ENCODE measurements at places on chromosomes 12 and 14.

GRCh38 chr12:81295251-81295650 lies 217.4 kb downstream of the ACSS3 start:
- DNase-seq = no peak

DNA sequence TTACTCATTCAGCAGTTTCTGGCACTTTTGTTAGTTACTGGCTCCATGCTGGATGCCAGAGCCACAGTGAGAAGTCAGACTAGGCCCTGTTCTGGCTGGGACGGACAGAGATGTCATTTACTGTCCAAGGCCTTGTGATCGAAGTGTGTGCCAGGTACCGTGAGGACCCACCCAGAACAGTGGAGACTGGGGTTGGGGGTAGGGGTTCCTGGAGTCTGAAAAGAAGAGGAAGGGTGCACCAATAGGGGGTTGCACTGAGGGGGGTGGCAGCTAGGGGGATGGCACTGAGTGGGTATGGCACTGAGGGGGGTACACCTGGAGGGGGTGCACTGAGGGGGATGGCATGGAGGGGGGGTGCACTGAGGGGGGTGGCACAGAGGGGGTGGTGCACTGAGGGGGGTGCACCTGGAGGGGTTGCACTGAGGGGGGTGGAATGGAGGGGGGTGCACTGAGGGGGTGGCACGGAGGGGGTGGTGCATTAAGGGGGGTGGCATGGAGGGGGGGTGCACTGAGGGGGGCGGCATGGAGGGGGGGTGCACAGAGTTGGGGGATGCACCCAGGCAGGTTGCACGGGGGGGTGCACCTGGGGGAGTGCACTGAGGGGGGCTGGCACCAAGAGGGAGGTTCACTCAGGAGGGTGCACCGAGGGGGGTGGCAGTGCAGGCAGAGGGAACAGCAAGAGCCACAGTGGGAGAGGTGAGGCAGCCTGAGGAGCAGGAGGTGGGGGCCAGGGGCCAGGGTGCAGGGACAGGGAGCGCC lies 10.6 kb upstream of the CYP46A1 start:
- DNase-seq = no peak

- peak; percentile 39 for DNase-seq
Measured at GRCh38 chr14:95253039-95253630, 66.6 kb downstream of the CLMN start.

- DNase-seq = peak; percentile 88
Measured at GRCh38 chr12:51976376-51977160, 25.1 kb downstream of the ACVR1B start.

DNA sequence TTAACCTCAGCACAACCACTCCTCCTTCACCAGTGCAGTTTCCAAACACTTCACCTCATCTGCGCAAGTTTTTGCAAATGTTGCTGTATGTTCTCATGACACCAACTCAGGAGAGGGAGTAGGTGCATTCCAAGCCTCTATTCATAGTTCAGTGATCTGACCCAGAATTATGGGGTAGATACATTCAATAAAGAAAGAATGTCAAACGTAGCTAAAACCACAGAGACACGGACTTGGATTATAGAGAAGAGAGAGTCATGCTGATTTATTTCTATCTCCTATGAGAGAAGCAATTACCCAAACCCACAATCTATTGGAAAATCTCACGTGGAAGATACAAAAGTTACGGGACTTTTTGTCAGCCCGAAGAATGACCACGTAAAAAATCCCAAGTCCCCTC lies 1006.0 kb upstream of the TMEM132C start:
- DNase-seq = peak; percentile 20

DNA sequence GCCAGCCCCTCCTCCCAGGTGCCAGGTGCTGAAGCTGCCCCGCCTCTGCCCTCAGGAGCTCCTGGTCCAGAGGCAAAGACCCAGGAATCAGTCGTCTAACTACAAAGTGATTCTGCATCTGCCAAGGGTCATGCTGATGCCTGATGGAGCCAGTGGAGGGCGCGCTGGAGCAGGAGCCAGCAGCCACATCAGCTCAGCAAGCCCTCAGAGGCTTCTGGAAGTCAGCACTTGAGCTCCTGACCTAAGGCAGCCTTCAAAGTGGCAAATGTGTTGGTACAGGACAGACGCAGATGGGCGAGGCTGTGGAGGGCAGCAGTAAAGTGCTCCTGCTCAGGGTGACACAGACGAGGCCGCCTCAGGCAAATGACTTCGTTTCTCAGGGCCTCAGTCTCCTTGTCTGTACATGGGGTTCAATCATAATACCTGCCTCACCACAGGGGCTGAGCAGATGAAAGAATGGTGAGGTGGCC lies 10.9 kb downstream of the C12orf43 start:
- DNase-seq = peak; percentile 70

DNA sequence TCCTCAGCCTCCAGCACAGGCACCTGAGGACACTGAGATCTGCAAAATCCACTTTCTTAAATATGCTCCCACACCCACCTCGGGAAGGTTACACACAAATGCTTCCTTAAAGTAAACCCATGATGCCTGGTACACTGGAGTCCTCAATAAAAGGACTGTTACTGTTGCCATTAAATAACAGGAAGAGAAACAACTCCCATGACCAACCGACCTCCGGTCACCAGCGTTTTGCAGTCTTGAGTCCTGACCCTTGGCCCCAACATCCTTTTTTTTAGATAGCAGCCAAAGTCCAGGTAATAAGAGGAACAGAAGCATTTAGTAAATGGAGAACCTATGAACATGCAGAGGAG lies 42.4 kb downstream of the ITPK1 start:
- no peak for DNase-seq

- no peak for DNase-seq
Measured at GRCh38 chr14:89720741-89721729, 233.5 kb downstream of the EFCAB11 start.

- DNase-seq = no peak
Measured at GRCh38 chr14:103230021-103230420, 104.0 kb upstream of the EIF5 start.

DNA sequence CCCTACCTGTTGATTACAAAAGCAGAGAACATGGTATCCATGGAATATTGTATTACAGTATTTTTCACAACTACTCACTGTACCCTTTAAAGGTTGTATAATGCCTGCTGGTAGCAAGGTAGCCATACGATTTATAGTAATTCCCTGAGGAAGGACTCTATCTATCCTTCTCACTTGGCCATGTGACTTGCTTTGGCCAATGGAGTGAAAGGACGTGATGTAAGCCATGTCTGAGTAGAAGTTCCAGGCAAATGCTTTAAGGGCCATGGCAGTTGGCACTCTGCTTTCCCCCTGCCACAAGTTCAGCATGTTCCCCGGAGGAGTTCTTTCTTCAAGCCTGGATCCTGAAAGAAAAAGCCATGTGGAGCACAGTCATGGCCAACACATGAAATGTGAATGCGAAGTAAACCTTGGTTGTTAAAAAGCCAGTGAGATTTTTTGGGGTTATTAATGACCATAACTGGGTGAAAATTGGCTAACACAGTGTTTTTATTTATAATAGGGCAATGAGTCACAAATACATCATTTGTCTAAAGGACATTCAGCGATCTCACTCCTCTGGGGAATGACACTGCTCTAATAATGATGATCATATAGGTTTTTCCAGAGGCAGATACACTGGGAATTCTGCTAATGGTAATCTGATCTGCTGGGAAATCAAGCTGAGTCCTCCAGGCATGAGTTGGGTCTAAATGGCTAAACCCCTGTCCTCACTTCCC lies 67.4 kb upstream of the SLC38A2 start:
- DNase-seq = peak; percentile 59

GRCh38 chr12:40587421-40587820 lies 104.8 kb upstream of the CNTN1 start:
- no peak for DNase-seq

DNA sequence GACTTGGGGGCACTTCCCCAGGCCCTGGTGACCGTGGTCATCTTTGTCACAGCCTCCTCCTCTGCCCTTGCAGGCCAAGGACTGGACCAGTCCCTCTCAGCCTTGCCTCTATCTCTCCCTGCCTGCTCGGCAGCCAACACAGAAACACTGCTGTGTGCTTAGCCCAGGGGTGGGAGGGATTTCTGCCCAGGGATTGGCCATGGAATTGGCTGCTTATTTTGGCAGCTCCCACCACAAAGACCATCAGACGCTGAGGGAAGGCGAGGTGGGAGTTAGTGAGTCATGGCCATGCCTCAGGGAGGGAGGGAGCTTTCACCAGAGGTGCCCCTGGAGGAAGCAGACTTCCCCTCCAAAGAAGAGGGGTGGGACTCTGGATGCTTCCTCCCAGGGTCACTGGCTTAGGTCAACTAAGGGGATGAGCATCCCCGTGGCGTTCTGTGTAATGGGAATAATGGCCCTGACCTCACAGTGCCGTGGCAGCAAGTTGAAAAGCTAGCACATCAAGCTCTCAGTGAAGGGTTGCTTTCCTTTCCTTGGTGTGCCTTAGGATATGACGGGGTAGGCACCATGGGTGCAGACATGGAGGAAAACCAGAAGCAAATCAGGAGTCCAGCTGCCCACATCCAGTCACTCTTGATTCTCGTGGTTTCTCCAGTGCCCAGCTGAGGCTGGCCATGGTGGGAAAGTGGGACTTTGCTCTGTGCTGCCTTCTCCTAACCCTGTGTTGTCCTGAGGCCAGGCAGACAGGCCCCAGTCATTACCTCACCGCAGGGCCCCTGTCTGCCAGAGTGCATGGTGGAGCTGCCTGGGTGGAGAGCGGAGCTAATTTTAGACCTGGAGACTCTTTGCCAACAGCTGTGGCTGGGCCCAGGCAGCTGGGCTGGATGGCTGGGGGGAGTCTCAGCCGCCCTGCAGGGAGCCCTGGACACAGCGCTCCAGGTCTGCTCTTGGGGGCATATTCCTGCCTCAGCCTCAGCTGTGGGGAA lies 21.4 kb downstream of the B4GALNT3 start:
- DNase-seq = peak; percentile 75

DNA sequence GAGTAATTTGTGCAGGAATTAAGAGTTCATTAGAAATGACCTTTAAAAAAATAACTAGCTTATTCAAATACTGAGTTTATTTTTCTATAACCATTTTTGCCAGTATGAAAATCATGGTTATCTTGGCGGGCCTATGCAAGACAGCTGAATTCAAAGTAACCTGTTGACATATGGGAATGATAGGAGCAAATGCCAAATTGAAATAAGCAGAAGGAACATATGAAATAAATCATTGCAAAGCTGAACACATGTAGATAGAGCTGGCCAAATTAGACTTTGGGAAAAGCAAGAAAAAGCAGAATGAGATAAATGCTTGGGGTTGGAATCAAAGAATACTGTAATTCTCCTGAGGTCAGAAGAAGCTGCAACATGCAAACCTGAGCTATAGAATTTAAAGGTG lies 372.5 kb downstream of the ADAMTS20 start:
- no peak for DNase-seq

DNA sequence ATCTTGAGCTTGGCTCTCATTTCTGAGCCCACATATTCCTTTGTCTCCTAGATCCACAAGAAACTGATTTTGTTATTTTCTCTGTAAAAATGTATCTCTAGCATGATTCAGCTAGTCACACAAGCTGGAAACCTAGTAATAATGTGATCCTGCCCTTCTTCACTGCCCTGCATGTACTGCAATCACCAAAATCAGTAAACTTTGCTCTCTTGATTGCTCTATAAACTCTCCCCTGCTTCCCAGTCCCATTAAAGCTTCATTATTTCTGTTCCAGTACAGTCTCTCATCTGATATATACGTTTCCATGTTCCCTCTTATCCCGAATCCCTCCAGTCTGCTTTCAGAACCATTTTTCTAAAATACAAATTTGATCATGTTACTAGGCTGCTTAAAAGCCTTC lies 166.5 kb downstream of the MSRB3 start:
- DNase-seq = no peak

GRCh38 chr12:96997797-96998484 lies 90.9 kb downstream of the NEDD1 start:
- DNase-seq = no peak

GRCh38 chr12:86634456-86635410 lies 378.5 kb upstream of the MGAT4C start:
- DNase-seq = no peak

- DNase-seq = no peak
Measured at GRCh38 chr14:88154321-88154720, 149.4 kb downstream of the GPR65 start.

- DNase-seq = no peak
Measured at GRCh38 chr14:102629808-102630350, 37.4 kb downstream of the RCOR1 start.

DNA sequence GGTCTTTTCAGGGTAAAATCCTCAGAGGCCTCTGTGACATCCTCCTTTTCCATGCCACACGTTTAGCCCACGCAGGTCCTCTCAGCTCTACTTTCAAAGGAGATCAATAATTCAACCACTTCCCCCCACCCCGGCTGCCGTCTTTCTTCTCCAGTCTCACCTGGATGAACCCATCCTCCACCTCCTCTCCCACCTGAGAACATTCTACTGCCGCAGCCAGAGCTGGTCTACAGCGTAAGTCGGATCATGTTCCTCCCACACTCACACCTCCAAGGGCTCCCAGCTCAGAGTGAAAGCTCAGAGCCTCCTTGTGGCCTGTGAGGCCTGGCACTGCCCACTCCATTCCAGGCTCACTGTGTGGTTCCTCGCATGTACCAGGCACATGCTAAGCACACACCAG lies 246.6 kb downstream of the CHST11 start:
- DNase-seq = no peak

All from GM23248 (cell line).